ENCODE measurements at places on chromosomes 5 and 9.

DNA sequence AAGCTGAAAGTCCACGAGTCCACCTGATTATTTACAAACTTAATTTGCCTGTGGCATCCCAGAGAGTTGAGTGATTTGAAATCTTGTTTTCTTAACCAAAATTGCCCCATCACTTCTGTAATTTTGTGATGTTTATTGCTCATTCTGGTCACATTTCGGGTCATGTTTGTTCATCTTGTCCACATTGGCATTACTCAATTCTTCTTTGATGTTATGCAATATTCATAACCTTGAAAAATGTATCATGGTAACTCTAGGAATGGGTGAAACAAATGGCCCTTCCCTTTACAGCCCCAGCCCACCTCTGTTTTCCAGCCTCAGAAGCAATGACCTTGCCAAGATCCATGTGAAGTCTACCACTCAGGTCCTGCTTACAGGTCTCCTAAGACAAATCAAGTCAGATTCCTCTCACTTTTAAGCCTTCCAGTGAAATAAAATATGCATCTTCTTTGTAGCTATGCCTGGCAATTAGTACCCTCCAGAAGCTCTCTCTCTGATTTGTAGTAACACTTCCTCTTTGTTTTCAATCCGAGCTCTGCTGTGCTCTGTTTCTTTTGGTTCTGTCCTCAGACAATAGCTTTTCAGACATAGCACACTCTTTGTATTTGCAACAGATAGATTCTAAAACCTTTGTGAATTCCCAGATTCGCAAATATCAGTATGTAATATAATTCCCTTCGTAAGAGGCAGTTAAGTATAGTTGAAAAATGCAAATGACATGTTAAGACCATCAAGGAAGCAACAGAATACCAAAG lies 330.3 kb upstream of the IRX1 start:
- no peak for DNase-seq

DNA sequence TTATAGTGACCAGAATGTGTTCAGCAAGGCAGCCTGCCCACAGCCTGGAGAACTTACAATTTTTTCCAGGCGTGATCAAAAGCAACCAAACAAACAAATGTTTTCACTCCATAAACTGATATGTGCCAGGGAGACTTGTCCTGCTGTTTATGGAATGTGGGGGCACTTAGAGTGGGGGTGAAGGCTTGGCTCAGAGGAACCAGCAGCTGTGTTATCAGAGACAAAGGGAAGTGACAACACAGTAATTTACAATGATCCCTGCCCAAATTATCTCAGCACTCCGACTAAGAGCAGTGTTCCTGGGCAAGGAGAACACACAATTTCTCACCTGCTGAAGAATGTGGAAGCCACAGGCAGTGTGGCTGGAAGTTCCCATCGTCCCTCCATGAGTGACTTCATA lies 429.1 kb upstream of the IRX4 start:
- no peak for DNase-seq

GRCh38 chr9:98917746-98918487 lies 25.8 kb upstream of the COL15A1 start:
- peak; percentile 88 for DNase-seq

- no peak for DNase-seq
These were observed 15.5 kb upstream of the FSD1L start for GRCh38 chr9:105432247-105432842.

DNA sequence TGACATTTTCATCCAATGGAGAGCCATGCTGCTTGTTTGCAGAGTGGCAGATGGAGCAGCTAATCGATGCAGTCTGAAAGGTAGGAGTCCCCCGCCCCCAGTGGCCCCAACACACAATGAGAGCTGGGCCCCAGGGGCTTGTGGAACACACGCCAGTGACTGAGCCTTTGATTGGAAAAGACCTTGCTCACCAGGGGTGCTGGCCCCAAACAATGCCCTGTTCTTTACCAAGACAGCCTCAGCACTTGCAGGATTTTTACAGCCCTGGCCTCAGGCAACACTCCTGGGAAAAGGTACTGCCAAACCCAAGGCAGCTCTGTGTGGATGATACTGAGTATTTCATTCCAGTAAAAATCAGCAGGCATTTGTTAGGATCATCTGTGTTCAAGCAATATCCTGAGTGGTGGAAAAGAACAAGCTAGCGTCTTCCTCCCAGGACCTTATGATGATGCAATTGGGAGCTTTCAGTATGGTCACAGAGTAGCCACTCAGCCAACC lies 276.8 kb upstream of the CLINT1 start:
- DNase-seq: no peak

GRCh38 chr5:164637931-164638521 lies 1132.6 kb downstream of the MAT2B start:
- DNase-seq: peak; percentile 7

DNA sequence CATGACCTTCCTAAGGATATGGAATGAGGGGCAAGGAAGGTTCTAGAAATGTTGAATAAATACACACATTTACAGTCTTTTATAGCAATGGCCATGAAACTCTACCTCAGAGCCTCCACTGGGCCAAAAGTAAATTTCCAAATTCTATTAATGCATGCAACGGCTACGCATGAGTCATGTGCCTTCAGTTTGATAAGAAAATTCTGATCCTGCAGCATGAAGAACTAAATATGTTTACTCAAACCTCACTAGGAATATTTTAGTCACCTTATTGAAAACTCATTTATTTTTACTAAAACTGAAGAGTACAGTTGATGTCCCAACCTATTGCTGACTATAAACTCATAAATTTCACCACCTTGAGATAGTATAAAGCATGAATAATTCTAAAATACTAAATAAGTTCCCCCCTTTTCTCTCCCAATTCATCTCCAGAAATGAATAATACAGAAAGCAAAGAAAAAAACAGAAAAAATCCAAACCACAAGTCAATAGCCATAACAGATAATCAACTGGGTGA lies 92.4 kb downstream of the GNAQ start:
- no peak for DNase-seq

- no peak for DNase-seq
These were observed 73.2 kb downstream of the ACER2 start for GRCh38 chr9:19481971-19482404.

DNA sequence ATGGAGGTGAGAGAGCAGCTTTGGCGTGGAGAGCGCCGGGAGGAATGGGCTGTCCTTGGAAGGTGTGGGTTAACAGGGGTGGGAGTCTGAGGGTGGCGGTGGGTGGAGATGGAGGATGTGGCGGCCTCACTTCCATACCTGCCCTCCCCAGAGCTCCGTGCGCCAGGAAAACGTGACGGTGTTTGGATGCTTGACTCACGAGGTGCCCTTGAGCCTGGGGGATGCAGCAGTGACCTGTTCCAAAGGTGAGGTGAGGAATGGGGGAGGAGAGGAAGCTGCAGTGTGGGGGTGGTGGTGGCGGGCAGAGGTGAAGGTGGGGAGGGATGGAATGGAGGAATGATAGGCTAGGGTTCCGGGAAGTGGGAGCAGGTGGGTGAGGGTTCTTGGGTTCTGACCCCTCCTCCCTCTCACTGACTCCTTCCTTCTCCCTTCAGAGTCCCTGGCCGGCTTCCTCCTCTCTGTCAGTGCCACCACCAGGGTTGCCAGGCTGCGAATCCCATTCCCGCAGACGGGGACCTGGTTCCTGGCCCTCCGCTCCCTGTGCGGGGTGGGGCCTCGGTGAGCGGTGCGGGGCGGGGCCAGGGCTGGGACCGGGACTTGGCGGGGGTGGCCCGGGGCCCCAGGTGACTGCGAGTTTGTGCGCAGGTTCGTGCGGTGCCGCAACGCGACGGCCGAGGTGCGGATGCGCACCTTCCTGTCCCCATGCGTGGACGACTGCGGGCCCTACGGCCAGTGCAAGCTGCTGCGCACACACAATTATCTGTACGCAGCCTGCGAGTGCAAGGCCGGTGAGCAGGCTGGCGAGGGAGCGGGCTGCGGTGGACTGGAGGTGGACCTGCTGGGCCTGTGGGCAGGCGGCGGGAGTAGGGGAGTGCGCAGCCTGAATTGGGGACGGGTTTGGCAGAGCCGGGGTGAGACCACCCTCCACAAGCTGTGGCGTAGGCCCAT lies 17.1 kb downstream of the TMEM8B start:
- DNase-seq: no peak

- DNase-seq: no peak
These were observed 13.6 kb downstream of the AHRR start for GRCh38 chr5:334903-335739.

DNA sequence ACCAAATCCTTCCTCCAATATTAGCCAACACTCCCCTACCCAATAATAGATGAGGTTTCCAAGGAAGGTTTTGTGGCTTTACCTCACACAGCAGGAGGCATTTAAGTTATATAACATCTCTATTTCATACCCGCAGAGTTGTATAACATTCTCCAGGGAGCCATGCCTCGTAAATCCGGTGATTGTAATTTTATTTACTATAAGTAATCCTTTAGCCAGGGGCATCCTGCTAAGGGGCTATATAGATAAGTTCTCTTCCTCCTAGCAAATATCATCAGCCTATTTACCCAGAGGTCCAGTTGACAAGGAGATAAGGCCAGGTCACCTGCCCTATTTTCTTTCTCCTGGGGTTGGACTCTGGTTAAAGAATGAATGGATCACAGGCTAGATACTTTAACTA lies 2051.0 kb downstream of the EFNA5 start:
- no peak for DNase-seq

- peak; percentile 63 for DNase-seq
These were observed 925 bp downstream of the ABHD17B start for GRCh38 chr9:71909887-71910649.

DNA sequence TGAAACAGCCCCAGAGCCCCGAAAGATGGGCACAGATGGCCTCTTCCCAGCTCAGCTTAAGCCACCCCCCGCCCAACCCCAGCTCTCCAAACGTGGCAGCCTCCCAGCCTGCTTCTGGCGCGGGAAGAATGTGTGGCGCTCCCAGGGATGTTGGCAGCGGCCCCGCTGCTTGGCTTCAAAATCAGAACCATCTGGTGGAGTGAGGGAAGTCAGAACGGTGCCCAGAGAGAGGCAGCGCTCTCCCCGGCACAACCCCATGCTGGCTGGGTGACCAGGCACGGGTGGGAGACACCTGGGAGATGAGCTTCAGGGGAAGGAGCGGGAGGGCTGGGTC lies 72.7 kb upstream of the ORM1 start:
- peak; percentile 91 for DNase-seq

DNA sequence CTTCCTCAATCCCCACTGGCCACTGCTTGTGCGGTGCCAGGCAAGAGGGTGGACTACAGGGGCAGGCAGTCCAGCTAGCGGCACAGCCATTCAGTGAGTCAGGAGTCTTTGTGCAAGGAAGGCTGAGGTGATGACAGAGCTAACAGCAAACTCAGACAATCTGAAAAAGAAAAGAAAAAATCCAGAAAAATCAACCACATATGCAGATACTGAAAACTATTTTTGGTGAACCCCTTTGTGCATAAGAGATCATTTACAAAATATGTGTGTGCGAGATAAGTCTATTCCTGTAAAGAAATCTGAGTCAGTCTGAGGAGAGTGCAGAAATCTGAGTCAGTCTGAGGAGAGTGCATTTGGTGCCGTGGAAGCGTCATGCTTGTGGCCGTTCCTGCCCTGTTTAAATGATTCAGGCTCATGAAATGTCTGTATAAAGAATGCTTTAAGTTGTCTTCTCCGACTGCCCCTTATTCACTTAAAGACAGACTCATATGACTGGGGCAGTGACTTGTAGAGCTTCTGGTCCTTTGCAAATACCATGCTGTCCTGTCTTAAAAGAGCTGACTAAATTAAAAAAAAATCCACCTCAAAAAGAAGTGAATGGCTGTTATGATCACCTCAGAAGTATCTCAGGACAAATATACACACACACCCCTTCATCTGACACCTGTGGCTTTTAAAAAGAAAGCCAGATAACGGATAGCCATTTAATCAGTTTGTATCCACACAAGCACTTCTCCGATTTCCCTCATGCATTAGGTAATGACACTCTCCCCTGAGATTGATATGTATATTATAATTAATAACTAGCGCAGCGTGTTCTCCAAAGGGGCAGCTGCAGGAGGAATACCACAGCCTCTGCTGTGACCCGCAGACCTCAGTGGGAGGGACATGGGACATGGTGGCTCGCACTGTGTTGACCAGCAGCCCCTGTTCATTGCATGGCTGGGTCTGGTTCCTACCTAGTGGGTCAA lies 47.3 kb downstream of the TRIO start:
- peak; percentile 25 for DNase-seq

DNA sequence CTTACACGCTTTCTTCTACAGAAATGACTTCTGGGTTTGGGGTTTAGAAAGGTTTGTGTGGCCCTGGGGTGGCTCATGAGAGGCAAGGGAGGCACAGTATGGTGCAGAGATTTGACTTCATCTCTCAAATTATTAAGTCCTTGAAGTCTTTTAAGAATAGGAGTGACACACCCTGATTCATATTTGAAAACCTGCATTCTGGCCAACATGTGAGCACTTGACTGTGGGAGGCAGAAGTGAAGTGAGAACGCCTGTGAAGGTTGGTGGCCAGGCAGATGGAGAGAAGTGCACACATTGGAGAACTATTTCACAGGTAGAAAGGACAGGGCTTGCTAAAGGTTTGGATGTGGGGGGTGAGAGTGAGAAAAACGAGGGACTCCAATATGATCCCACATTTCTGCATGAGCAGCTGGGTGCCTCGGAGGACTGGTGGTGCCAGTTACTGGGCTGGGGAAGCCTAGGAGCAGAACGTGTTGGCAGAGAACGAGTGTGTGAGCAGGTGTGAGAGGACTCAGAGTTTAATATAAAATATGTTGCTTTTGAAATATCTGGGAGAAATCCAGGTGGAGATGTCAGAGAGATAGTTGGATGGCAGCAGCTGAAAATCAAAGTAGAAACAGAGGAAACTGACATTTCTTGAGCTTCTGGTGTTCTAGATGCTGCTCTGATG lies 240.0 kb upstream of the ADAMTSL1 start:
- no peak for DNase-seq

GRCh38 chr9:117860849-117861248 lies 156.6 kb downstream of the TLR4 start:
- DNase-seq: no peak

DNA sequence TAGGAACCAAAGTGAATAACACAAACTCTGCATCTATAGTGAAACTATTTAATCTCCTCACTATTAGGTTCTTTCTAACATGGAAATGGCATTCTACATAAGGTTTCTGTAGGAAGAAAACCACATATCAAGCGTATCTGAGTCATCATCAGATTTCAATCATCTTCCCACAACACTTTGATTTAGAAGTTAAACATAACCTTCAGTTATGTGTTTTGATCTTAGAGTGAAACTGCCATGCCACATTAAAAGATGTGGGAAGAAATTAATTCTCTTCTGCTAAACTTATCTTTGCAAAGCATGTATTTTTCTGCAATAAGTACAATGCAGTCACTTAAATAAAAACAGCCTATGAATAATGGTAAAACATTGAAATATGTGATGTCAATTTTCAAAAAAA lies 55.0 kb downstream of the MEF2C start:
- no peak for DNase-seq

DNA sequence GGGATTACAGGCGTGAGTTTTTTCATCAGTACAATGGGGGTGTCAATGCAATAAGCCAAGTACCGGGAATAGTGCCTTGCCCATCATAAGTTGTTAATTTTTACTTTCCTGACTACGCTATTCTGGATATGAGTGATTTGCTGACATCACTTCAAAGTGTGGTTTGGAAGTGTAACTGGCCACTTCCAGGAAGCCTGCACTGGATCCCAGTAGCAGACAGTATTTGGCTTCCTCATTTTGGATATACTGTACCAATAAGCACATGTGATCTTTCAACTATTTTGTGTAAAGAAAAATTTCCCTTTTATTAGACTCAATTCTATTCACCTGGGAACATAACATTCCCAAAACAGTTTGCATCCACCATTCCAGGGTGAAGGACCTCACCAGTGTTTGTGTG lies 417.7 kb upstream of the KLF4 start:
- DNase-seq: no peak
